ENCODE measurements at places on chromosomes 5 and 9.
A peak's percentile ranks its signal among the peaks of the same experiment; 100 is the strongest.

GRCh38 chr9:105191508-105192121 lies 52.8 kb upstream of the SLC44A1 start:
- DNase-seq = peak; percentile 24

- no peak for DNase-seq
Observed at GRCh38 chr5:72121780-72122445, 14.6 kb downstream of the MAP1B start.

DNA sequence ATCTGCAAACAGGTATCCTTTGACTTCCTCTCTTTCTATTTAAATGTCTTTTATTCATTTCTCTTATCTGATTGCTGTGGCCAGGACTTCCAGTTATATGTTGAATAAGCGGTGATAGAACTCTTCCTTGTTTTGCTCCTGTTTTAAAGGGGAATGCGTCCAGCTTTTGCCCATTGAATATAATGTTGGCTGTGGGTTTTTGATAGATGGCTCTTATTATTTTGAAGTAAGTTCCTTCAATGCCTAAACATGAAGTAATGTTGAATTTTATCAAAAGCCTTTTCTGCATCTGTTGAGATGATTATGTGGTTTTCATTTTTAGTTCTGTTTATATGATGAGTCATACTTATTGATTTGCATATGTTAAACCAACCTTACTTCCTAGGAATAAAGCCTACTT lies 300.5 kb upstream of the CTNND2 start:
- DNase-seq = no peak

- DNase-seq = no peak
Observed at GRCh38 chr5:107426872-107427271, 243.9 kb downstream of the EFNA5 start.

DNA sequence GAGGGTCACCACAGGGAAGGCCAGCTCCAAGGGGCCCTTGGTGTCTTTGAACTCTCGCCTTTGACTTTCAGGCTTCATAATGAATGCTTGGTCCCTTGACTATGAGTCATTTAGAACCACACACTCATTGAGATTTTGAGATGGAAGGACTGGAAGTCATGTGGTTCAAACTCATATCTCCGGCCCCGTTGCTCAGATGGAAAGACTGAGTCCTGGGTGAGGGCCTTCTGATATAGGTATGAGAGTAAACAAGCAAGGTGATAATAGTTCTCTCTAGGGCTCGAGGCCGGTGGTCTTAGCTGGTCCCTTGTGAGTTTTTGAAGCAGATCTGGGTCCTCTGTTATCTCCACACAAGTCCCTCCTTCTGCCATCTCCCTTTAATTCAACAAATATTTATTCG lies 210.6 kb downstream of the PAX5 start:
- DNase-seq = no peak

- DNase-seq = no peak
Observed at GRCh38 chr5:160477266-160477970, 55.8 kb downstream of the PTTG1 start.

DNA sequence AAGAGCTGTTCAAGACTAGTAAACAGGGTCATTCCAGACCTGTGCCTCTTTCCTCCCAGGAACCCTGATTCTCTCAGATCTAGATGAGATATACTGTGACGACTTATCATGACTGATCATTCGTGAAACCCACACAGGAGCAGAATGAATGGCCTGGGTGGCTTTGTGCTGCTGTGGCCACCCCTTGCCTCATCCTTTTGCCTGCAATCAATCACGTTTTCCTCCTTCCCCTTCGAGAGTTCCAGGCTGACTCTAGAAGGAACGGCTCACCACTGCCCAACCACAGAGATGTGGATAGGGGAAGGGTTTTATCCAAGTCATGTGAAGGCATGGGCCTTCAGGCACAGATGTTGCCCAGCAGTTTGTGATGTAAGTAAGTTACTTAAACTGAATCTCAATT lies 5.8 kb downstream of the ANXA6 start:
- DNase-seq = no peak

All from uterus (tissue), 4 donors.